CD8-positive, alpha-beta T cell (primary cell): ENCODE measurements at places on chromosomes 7 and 10.

GRCh38 chr10:132094581-132095234 is 29.0 kb downstream of the JAKMIP3 start:
- peak; percentile 42 for DNase-seq

- DNase-seq: no peak
Measured at GRCh38 chr10:61627266-61627665, 35.5 kb upstream of the CABCOCO1 start.

GRCh38 chr10:16182144-16182543 is 254.7 kb upstream of the PTER start:
- no peak for DNase-seq

DNA sequence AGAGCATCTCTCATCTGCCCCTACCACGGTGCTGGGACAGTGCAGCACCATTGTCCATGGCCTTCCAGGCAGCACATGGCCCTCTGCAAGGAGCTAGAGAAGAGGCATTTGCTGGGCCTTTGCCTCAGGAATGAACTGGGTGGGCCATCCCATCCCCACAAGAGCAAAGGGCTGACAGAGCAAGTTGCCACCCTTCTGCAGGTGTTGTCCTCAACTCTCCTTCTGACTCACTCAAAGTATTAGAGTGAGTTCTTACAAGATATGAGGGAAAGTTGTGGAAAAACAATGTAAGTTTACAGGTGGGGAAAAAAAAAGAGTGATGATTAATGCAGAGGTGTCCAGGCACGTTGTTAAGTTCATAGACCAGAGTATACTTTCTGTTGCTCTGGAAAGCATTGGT is 261.2 kb downstream of the SKIDA1 start:
- no peak for DNase-seq

GRCh38 chr7:16071246-16071857 is 350.0 kb downstream of the CRPPA start:
- DNase-seq: peak; percentile 55

DNA sequence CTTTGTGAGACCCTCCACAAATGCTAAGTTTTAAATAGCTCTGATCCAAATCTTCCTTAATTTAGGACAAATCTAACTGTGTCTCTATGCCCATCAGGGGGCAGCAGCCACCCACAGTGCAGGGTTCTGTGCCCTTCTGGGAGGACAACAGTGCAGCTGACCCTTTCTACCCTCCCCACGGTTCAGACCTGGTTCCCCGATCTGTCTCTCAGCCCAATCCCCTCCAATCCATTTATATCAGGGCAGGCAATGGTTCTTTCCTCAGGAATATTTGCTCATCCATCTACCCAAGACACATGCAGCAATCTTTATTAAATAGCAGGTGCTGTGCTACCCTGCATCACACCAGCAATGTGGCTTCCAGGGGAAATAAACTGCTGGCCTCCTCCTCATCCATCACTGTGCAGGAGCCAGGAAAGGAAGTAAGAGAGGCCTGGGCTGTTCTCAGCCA is 4.0 kb upstream of the RBM28 start:
- DNase-seq: peak; percentile 38

- no peak for DNase-seq
Measured at GRCh38 chr10:32393911-32394310, 47.0 kb upstream of the EPC1 start.

DNA sequence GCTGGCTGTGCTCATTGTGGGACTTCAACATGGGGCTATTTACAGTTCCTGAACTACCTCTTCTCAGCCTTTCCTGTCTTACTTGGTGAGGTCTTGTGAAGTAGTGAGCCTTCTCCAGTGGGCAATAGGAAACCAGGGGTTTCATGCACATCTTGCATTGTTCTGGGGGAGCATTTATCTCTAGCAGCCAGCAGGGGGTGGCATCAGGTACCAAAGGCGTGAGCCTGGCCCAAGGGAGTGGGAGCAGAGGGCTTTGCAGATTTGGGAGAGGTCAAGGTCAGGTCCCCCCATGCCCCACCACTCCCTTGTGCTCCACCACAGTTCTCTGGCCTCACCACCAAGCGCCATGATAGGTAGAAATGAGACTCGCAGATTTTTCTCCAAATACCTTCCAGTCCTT is 85.4 kb upstream of the NPTX2 start:
- no peak for DNase-seq

GRCh38 chr7:137953043-137953664 is 48.7 kb downstream of the CREB3L2 start:
- no peak for DNase-seq

- DNase-seq: no peak
Measured at GRCh38 chr7:6480323-6480660, 32.5 kb upstream of the DAGLB start.

DNA sequence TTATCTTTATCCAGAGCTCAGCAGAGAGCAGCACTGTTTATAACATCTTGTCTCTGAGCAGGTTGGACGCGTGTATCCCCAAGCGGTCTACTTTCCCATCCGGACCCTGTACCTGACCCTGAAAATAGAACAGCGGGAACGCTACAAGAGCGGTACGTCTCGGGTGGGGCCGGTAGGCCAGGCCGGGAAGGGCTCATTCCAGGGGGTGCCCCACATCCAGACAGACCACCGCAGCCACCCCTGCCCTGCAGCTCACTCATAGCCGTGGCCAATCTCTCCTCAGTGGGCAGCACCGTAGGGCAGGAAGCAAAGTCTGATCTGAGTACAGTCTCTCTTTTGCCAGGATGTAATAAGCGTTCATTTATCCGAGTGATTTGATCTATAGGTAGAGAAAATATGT is 113.7 kb downstream of the TRRAP start:
- DNase-seq: no peak

GRCh38 chr10:43857206-43857930 is 208.7 kb upstream of the ZNF32 start:
- DNase-seq: no peak

- DNase-seq: no peak
Measured at GRCh38 chr10:12154516-12154915, 25.0 kb downstream of the SEC61A2 start.

DNA sequence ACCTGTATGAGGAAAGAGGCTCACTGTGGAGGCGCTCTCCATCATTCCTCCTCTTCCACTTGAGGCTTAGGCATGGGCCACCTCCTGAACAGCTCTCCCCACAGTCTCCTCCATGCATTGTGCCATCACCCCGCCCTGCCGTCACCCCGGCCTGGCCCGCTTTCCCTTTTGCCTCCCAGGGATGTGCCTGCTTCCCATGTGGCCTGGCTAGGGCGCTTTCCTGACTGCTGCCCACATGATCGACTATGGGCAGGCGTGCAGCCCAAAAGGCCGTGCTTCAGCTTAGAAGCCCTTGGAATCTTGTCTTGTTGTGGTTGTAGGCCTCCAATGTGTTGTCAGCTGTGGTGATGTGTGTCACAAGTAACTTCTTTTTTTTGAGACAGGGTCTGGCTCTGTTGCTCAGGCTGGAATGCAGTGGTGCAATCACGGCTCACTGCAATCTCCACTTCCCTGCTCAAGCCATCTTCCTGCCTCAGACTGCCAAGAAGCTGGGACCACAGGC is 1.8 kb upstream of the ACTR3C start:
- DNase-seq: no peak

GRCh38 chr7:116706668-116707126 is 34.7 kb downstream of the MET start:
- DNase-seq: no peak

- DNase-seq: no peak
Measured at GRCh38 chr10:14306190-14306589, 24.5 kb downstream of the FRMD4A start.

DNA sequence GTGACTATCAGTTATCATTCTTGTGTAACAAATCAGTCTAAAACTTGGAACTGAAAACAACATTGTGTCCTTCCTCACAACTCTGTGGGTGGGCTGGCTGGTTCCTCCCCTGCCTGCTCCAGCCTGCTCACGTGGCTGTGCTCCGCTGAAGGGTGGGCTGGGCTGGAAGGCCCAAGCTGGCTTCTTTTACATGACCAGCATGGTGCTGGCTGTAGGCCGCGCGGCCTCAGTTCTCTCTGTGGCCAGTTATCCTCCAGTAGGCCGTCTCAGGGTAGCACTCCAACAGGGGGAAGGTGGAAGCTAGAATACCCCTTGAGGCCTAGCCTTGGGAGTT is 11.3 kb downstream of the ADAMTS14 start:
- DNase-seq: no peak

DNA sequence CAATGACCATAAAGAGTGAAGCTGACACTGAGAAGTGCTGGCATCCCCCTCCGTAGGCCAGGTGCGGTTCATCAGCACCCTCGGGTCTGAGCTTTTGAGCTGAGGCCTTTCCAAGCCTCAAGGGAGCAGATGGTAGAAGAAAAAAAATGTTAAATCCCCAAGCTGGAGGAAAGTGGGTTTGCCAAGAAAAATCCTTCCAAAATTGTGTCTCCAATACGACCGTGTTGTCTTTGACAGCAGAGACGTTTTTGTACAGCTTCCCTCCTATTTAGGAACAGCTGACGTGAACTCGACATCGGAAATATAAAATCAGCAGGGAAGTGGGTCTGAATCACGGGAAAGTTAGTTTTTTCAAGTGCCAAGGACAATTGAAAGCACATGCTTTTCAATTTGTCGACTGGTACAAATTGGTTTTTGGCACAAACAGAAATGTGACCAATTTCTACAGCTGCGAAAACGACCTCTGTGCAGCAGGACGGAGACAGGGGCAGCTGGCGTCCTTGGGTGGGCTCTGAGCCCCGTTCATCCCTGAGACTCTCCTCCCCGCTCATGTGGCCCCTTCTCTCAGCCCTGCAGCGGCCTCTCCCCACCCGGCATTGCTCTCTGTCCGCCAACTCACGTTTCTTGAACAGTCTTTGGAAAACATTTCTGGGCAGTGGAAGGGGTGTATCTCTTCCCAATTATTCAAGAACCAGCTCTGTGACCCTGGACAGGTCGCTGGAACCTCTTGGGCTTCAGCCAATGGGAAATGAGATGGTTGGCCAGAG is 89.9 kb downstream of the PAXIP1 start:
- DNase-seq: no peak

DNA sequence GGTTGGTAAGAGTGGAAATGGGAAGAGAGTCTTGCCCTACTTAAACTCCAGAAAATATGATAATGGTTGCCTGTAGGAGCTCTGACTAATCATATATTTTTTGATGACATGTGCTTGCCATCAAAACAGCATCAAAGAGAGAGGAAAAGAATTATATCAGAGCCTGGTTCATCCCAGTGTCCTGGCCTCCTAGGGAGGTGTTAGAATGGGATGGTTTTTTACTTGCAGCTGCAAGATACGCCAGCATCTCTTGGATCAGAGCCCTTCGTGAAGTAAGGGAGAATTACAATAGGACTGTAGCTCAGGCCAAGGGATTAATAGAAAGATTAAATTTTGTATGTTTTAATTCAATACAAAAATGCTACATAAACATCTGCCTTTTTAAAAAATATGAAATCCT is 177.6 kb upstream of the HDAC9 start:
- no peak for DNase-seq

DNA sequence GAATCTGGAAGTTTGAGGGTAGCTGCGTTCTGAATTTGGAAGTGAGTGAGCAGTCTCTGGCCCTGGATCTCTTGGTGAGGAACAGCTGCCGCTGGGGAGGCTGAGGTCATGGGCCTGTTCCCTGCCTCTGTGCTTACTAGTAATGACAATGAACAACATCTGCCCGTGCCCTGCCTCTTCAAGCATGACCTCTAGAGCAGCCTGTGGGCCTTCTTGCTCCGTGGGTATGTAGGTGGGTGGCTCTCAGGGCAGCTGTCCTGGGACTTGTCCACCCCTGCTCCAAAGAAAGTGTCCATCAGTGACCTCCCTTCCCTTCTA is 186.2 kb downstream of the CXCL12 start:
- DNase-seq: no peak

DNA sequence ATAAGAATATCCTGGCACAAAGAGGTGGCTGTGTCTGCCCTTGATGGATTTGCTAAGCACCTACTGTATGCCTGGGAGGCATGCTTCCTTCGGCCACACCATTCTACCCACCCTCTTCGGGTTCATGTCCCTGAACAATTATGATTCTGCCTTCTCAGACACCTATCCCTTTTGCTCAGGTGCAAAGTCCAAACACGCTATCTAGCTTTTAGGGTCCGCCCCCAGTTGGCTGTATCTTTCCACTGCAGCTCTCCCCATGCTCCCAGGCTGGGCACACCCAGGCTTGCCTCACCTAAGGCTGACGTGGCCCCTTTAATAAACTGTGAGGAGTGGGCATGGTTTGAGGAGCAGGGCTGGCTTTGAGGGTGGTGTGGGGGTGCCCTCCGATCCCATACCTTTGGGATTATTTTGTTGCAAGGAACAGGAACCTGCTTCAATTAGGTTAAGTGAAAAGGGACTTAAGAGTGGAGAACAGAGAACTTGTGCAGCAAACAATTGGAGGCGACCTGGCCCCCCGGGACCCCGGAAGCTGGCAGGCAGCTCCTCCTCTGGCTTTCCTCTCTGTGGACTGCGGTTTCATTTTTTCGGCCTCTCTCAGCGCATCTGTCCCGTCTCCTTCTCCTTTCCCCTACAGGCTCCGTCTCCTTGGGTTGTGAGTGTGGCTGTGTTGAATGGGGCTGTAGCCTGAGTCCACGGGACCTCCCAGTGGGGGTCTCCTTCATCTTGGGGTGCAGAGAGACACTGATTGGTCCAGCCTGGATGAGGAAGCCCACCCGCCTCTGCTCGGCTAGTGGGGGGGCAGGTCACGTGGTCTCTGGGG is 3.8 kb downstream of the CLIP2 start:
- DNase-seq: no peak

DNA sequence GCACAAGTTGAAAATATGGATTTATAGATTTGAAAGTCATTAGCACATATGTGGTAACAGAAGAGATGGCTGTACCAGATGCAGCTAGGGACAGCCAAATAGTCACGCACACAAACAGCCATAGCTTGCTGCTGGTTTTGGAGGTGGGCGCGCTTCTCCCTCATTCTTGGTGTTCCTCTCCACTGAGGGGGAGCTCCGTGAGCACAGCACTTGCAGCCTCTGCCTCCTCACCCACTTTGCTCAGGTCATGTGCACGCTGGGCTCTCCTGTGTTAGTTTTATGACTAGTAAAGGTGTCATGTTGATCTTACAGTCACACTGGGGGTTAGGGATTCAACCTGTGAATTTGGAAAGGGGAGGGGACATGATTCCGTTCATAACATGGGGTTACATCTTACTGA is 8.5 kb upstream of the ZNF786 start:
- no peak for DNase-seq

GRCh38 chr10:69455006-69455763 is 3.9 kb downstream of the TSPAN15 start:
- no peak for DNase-seq

DNA sequence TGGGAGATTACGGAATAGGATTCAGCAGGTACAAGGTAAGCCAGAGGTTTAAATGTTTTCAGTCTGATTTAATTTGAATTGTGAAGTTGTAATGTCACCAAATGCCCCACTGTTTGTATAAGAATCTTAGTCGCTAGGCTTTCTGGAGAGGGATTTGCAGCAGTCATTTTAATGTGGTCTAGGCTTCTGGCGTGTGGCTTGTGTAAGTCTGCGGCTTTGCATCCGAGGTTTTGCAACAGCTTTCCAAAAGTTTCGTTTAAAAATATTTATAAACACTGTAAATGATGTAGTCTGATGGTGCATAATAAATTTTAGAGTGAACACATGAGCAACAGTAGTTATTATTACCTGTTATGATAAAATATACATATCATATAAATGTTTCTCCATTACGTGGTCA is 26.1 kb upstream of the BHLHA15 start:
- no peak for DNase-seq

- peak; percentile 65 for DNase-seq
Measured at GRCh38 chr7:36686499-36686898, 37.8 kb downstream of the AOAH start.

- no peak for DNase-seq
Measured at GRCh38 chr7:80950550-80950967, 31.7 kb upstream of the SEMA3C start.

GRCh38 chr10:50607356-50607925 is 16.3 kb downstream of the SGMS1 start:
- no peak for DNase-seq
